Midbrain (tissue), 1 donor: ENCODE measurements at places on chromosomes 2 and 18.

DNA sequence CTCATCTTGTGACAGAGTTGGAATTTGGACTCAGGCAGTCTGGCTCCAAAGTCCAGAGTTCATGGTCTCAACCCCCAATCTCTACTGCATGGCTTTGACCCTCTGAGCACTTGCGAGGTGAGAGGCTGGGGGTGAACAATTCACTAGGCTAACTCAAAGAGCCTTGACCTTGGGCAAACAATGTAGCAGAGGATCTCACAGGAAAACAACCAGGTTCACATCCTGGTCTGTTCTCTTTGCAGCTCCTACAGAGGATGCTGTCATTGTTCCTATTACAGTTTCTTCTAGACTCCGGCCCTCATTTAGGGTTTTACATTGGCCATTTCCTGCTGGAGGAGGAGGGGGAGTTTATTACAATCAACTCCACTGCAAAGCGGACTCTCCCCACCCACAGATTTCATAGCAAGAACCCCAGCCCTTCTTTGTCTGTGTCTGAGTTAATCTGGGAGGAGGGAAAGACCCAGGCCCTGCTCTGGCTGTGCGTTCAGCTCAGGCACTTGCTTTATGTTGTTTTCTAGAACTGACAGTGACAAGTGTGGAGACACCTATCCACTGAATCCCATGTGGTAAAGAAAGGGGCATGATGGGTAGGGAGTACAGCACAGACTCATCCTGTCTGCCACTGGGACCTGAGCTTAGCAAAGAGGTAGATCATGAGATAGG, 101.6 kb downstream of the LBH start:
- no peak for DNase-seq

DNA sequence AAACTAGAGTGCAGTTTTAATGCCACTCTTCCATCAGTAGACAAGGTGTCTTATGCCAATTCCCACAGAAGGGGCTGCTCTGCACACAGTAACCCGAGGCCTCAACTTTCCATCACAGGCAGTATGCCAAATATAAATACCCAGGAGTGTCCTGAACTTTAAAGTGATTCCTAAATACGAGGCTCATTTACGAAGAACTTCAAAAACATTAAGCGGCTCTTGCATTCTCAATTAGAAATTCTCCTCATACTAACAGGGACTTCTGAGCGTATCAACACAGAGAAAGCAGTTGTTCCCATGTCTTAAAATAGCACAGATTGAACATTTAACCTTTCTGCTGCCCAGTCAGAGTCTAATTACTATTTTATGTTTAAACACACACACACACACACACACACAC, 638.6 kb downstream of the ERBB4 start:
- DNase-seq = no peak

- DNase-seq = no peak
Measured at GRCh38 chr2:191620144-191620543, 57.8 kb upstream of the NABP1 start.

DNA sequence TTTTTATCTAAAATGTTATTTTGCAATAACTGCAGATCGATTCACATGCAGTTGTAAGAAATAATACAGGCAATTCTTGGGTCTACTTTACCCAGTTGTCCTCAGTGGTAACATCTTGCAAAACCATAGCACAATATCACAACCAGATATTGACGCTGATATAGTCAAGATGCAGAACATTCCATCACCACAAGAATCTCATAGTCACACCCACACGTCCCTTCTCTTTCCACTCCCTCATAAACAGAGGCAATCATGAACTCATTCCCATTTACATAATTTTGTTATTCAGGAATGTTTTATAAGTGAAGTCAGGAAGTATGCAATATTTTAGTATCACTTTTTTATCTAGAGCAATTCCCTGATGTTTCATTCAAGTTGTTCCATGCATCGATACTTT, 797.5 kb upstream of the RAB6C start:
- no peak for DNase-seq

DNA sequence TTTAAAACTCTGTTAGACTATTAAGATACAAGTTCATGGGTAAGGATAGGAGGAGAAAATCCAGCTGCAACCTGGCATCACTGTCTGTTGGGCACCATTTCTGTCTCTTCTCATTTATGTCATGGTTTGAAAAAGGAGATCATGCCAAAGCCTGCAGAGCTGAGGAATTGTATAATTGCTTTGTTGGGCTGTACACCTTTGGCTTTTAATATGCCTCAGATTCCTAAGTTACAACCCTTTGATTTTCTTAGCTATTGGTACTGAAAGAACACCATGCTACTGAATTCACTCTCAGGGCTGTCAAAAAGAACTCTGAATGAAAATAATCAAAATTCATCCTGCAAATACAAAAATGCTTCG, 174.3 kb downstream of the ACKR3 start:
- no peak for DNase-seq

DNA sequence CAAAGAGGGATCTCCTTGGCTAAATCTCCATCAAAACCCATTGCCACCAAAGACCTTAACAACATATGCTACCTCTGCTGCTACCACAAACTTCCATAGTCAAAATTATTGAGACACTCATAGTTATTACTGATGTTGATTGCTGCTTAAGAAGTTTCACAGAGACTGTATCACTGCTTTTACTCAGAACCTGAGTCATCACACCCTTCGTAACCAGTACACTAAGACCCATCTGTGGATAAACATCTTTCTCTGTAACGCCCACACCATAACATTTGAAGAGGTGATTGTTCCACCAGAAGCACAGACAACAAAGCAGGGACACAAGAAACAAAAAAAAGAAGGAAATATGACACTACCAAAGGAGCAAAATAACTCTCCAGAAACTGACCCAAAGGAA, 1563.1 kb downstream of the LRP1B start:
- DNase-seq = no peak

DNA sequence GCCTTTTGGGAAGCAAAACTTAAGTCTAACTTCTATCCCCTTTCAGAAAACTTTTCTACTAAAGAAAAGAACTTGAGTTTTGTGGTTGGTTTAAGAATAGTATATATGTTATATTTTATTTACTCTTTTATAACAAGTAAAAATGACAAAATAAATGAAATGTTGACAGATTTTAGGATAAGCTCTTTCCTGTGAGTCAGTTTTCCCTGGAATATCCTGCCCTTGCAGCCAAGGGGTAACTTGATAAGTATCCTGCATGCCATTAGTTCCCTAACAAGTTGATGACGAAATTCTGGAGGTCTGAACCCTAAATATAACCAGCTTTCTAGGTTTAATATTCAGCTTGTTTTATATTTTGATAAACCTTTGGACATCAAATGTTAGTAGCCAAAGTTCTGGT, 7.3 kb upstream of the HTR2B start:
- DNase-seq = no peak

DNA sequence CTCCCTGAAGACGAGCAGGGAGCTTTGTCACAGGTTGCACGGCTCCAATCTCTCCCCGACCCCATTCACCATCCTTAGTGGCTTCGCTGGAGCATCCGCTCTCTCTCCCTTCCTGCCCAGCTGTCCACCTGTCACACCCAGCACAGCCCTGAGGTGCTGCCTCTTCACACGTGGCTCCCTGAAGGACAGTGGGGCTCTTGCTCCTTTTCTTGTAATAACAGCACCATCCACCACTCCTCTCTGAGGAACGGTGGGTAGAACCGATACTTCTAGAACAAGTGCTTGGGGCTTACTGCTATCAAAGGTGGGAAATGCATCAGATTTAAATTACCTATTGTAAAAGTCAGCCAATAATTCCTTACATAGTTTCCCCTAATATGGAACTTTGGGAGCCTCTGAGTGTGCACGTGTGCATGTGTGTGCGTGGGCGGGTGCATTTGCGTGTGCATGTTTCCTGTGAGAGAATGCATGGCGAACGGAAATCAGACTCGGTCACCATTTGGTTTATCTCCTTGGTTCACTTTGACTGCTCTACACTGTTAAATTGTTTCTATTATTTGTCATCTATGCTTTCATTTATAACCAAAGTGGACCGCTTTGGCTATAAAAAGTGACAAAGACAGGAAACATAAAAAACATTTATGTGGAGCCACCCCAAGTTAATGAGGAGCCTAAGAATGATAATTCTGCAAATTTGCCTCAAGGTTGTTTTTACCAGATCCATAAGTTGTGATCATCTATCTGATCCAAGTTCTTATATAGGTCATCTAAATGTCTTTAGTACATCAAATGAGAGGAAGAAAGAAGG, 39.1 kb downstream of the KLHL29 start:
- no peak for DNase-seq

DNA sequence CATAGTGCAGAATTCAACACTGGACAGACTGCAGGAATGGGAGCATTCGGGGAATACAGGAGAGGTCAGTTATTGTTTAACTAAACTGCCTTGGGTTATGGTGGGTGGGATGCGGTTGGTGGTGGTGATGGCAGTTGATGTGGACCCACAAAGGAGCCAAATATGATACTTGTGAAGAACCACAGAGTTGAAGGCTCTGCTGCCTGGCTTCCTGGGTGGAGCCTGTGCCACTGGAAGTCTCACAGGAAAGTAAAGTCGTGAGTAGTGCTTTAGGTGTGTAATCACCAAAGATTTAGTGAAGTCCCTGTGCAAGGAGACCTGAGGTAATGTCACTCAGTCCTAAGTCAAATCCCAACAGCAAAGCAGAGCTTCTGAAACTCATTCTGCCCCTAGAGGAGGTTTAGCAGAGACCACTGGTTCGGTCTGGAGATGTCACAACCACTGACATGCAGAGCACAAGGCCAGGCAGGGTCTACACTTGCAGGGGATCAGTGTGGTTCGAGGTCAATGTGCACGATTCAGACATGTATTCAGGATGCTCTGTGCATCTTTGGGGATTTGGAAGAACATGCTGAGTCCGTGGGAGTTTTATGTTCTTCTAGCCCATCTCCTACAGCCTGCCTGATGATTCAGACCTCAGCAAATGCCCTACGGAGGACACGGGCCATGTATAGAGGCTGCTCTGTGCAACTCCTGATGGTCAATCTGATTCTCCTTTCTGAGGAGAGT, 1150.9 kb downstream of the RPIA start:
- DNase-seq = no peak

DNA sequence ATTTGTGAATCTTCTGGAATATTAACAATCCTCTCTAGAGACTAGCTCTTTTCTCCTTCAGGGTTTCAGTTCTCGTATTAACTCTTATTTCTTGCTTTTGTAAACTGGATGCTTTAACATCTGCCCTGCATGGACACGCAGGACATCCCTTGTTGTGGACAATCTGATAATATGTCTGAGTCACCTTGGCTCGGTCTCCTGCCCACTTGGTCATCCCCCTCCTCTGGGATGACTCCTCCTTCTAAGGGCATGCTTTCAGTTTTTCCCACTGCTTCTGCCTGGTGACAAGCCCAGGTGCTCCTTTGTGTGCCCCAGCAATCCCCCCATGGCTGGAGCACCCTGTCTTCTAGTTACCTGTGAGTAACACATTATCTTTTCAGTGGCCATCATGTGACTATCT, 460.5 kb downstream of the DSC3 start:
- DNase-seq = no peak

GRCh38 chr2:137194111-137194510, 428.8 kb downstream of the THSD7B start:
- no peak for DNase-seq

DNA sequence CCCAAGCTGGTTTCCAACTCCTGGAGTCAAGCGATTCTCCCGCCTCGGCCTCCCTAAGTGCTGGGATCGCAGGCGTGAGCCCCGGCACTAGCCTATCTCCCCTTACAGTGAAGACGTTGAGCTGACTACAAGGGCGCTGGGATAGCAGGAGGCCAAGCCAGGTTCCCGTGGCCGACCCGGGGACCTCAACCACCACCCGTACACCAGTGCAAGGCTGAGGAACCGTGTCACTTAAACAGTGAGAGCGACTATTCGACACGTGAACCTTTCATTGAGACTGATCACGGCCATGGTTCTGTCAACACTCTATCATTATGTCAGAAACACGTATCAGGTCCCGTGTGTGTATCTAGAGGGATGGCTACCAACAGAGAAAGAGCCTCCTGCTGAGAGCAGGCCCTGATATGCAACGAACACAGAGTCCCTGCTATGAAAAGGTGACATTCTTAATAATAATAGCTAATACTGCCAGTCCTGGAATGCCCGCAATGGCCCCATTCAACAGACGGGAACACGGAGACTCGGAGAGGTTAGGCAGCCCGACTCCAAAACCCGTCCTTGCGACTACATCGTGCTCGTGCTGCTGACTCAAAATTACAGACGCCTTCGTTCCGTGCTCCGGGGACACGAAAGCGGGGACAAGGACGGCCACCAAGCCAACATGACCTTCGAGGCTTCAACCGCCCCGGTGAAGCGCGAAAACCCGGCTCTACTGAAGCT, 833 bp downstream of the AFG3L2 start:
- no peak for DNase-seq

DNA sequence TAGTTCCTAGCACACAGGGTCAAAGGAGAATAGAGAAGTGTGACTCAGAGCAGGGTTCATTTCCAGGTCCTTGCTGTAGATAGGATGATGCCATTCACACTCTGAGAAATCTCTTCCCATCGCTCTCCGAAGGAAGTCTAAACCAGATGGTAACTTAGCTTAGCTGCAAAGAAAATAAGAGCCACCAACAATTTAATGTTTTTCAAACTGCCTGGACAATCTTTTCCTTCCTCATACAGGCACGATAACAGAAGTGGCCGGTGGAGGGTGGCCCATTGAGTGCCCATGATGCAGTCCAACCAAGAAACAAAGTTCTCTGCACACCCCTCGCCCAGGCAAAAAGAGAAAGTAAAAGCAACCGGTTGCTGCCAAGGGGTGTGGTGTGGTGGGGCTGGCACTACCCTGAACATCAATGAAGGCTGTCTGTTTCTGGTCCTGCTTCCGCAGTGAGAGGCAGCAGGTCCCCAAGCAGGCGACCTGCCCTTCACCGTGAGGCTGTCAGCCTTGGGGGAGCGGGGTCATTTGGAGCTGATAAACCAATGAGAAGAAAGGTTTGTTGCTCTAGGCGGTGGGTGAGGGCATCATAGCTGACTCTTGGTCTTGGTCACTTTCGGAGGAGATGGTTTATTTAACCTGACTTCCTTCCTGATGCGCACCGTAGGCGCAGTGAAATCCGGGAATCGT, 105.6 kb upstream of the CD302 start:
- DNase-seq = no peak

- DNase-seq = no peak
Measured at GRCh38 chr2:238487652-238488346, 61.1 kb downstream of the ASB1 start.

DNA sequence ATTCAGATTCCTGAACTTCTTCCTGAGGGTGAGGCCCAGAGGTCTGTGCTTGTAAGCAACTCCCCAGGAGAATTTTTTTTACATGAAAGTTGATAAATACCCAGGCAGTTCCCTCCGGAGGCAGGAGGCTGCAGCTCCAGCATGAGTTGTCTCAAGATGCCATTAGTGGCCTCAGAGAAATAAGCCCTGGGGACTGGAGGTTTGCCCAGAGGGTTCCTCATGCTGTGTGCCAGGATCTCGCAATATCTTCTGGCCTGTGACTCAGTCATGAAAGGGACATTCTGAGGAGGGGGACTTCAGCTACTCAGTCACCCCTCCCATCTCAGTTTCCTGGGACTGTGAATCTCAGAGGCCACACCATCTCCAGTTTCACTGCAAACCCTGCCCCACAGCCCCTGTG, 49.9 kb downstream of the LYPD1 start:
- DNase-seq = no peak

DNA sequence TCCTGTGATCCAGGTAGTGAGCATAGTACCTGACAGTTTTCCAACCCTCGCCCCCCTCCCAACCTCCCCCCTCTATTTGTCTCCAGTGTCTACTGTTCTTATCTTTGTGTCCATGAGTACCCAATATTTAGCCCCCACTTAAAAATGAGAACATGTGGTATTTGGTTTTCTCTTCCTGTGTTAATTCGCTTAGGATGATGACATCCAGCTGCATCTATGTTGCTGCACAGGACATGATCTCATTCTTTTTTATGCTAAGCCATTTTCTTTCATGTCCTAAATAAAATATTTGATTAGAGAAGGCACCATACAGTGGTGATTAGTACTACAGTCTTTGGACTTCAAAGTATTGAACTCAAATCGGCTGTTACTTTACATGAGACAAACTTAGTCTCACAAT, 1087.9 kb downstream of the CBLN2 start:
- DNase-seq = no peak
